Lung (tissue), 17 donors: ENCODE measurements at places on chromosomes 1 and 21. TPM values are rescaled to one million over a fixed set of nuclear protein-coding genes. Genes with fewer than 3 reads are reported as not detected.
A peak's percentile ranks its signal among the peaks of the same experiment; 100 is the strongest.

The SPOCD1 gene
- total RNA-seq, result 15.7 TPM

The AUNIP gene
- 0.21 TPM for total RNA-seq

The WNT9A gene
- 8.6 TPM for total RNA-seq

DNA sequence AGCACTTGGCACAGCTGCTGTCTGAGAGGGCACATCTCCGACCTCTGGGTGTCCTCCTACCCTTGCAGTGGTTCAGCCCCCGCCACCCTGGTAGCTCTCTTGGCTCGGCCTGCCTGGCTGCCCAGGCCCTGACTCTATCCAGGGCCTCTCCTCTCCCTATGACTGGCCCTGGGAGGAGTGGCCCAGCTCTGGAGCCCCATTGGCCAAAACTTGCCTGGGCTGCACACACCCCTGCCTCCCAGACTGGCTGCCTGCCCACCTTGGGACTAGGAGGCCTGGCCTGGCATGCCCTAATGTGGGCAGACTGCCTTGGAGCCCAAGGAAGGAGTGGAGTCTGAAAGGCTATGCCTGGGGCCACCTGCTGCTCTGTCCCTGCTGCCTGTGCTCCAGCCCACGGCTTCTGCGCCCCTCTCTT, 33.6 kb downstream of the ACOT11 start:
- DNase-seq, result peak; percentile 79

The CD244 gene
- total RNA-seq, result 1.5 TPM

- DNase-seq, result peak; percentile 20
Observed at GRCh38 chr1:79603843-79604242, 597.3 kb upstream of the ADGRL4 start.

GRCh38 chr1:156076609-156077429, 5.4 kb downstream of the MEX3A start:
- DNase-seq, result peak; percentile 65

DNA sequence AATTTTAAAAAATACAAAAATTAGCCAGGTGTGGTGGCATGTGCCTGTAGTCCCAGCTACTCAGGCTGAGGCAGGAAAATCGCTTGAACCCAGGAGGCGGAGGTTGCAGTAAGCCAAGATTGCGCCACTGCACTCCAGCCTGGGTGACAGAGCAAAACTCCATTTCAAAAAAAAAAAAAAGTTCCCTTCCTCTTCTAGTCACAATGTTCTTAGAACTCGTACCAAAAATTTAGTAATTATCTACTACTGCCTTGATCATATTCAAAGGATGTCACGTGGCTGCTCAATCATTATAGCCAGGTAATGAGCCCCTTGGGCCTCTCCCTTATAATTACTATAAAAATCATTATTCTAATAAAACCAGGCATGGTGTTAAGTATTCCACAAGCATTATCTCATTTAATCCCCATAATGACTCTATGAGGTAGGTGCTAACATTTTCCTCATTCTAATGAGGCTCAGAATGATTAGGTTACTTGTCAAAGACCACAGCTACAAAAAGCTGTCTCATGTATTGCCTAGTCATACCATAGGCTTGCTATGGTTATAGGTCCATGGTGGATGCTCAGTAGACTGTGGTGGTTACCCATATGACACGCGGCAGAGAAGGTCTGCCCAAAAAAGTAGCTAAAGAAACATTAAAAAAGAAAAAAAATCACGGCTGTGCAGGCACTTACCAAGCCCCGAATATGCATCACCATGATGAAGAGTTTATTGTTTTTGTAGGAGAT, 15.5 kb upstream of the PPP1R15B start:
- no peak for DNase-seq

DNA sequence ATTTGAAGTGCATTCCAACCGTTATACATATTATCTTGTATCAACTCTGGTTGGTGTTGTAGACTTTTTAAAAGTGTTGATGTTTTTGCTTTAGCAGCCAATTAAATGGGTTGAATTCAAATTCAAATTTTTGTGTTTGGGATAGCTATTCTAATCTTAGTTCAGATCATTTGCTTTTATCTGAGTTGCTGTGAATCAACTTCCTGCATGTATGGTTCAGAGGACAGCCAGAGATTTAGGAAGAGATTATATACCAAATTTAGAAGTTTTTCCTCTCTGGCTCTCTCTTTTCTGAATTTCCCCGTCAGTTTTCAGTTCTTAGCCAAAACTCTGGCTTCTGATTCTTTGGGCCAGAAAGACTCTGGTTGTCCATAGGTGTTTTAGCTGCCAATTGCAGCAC, 415.5 kb downstream of the NUF2 start:
- no peak for DNase-seq

DNA sequence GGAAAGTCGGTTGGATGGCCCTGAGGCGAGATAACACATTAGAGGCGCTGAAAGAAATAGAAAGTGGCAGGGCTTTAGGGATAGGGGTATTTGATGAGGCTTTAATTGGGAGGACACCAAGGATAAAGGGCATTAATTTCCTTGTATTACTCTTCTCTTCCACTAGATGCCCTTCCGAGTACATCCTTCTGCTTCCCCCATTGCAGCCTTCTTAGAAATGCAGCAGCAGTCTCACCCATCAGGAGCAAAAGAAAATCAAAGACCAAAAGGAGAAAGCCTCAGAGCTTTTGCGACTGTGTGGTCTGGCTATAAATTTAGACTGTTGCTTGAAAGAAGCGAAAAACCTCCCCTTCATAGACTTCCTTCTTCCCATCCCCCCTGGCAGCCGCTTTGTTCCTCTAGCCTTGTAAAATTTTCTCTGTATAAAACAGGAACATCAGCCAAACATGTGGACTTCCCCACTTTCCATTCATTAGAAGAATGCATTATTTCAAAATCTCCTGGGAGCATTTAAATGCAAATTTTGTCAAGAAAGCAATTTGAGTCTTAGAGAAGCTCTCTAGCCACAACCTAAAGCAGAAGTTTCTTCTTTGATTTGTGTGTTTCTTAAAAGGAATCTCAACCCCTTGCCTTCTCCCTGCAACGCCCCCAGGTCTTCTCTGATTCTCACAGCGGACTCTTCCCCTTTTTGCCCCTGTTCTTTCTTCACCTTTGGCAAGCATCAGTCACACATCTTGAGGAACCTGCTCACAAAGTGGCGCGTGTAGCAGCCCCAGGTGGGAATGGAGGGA, 76.6 kb downstream of the NDUFS5 start:
- DNase-seq, result peak; percentile 89
